ENCODE measurements at places on chromosomes 7 and 10.

GRCh38 chr7:17516771-17517170 lies 218.3 kb downstream of the AHR start:
- DNase-seq: no peak

- DNase-seq: no peak
These were observed 169.6 kb upstream of the PODXL start for GRCh38 chr7:131726031-131726430.

DNA sequence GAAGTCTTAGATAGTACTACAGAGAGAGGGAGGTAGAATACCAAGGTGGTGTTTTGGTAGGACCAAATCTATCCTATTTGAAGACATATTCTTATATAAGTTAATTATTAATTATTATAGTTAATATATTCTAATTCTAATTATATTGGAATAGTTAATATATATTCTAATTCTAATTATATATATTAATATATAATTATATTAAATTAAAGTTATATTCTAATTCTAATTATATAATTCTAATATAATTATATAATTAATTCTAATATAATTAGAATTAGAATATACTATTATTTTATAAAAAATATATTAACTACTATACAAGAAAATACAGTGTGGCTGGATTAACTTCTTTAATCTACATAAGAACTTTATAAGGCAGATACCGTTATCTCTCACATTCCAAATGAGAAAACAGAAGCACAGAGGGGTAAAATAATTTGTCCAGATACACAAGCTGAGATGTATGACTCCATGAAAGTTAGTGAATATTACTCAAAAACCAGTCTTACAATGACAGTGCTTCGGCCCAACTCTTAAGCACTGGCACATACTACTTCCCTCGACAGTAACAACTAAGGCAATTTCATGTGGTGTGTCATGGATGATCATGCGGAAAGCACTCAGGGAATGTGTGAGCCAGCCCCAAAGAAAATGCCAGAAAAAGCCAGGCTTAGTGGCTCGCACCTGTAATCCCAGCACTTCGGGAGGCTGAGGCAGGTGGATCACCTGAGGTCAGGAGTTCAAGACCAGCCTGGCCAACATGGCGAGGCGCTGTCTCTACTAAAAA lies 42.6 kb downstream of the TYW1B start:
- DNase-seq: no peak

- no peak for DNase-seq
These were observed 230.9 kb downstream of the PARD3 start for GRCh38 chr10:34584164-34584563.

DNA sequence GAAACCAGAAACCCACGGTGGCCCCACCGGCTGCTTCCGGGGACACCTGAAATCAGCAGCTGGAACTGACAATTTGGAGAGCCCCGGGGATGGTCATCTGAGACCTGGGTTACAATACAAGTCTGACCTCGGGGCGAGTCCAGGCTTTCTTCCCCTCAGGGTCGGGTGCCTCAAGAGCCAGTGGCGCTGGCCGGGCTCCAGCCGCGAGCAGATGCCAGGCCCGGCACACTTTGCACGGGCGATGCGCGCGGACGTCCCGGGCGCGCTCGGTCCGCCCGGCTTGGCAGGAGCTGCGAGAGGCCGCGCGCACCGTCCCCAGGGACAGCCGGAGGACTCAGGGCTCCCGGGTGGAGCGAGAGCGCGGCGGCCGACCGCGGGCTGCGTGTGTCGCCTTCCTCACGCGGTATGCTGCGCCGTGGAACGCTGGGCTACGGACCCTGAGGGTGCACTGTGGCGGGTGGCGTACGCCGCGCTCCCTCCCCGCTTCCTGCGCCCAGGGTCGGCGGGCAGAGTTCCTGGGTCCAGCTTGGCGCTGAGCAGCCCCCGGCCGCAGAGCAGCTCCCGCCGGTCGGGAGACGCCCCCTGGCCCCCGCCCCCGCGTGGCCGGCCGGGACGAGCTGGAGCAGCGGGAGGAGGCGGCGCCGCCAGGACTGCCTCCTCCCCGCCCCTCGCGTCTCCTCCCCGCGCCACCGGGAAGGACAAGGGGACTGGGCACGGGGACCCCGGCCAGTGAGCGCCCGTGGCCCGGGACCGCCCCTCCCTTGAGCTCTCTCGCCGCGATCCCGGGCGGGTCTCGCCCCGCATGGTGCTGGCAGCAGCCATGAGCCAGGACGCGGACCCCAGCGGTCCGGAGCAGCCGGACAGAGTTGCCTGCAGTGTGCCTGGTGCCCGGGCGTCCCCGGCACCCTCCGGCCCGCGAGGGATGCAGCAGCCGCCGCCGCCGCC lies at the start of gene RBM20:
Gene RBM20, plus strand, starts transcription at position 684 of the 945 bp plus-strand sequence. Its CDS starts 119 bp downstream, at position 803.
- DNase-seq: peak; percentile 5

DNA sequence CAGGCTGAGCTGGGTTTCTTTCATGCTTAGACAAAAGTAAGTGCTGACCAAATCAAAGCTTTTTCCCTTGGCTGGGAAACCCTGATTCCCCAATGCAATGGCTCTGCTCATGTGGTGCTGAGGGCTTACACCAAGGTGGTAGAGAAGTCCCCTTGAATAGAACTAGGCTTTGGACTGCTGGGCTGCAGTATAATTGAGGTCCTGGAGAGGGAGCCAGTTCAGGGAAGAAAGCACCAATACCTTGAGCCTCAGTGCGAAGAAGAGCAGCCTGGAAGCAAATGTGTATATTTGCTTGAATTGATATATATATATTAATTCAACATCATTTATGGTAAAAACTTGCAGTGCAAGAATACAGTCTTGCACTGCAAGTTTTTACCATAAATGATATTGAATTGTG lies 391.1 kb downstream of the RPS24 start:
- no peak for DNase-seq

- DNase-seq: no peak
These were observed 118.8 kb upstream of the MYO3A start for GRCh38 chr10:25815236-25815635.

- DNase-seq: no peak
These were observed 53.5 kb downstream of the SCIN start for GRCh38 chr7:12623885-12624498.

DNA sequence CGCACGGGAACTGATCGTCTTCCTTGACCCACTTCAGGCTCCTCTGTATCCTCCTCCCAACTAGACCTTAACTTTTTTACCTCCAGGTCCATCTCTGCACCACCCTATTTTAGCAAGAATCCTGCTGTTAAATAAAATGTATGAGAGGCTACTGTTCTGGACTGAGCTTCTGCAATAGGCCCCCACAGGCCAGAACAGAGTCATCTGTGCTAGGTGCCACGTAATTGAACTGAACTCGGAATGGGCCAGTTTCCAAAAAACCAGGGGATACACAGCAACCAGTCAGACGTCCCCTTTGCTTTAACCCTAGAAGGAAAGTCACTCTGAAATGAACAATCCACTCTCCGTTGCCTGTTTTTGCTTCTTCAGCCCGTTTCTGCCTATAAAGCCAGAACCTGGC lies 71.3 kb downstream of the CHST15 start:
- DNase-seq: no peak

DNA sequence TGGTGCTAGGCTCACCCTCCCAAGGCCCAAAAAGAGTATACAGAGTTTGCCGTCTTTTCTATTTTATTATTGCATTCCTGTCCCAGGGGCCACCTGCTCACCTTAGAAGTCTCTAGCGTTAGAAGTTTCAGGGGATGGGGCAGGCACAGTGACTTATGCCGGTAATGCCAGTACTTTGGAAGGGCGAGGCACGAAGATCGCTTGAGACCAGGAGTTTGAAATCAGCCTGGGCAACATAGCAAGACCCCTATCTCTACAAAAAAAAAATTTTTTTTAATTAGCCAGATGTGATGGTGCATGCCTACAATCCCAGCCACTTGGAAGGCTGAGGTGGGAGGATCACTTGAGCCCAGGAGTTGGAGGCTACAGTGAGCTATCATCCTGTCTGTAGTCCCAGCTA lies 30.3 kb upstream of the HSPB1 start:
- no peak for DNase-seq

DNA sequence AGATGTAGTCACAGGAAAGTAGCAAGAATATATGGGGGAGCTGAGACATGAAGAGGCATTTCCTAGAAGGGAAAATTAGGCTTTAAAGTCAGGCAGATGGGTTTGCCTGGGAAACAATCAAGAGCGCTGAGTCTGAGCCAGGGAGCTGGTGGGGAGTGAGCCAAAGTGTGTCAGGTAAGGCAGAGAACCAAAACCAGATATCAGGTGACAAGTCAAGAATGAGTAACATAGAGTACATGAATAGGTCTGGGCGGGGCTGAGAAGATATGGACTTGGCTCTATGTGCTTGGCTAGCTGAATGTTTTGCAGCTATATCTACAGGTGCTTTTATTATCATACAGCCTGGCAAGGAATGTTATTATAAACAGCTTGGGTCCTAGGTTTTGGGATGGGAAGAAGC lies 49.3 kb downstream of the GPR141 start:
- no peak for DNase-seq

GRCh38 chr7:127251036-127251464 lies 1.7 kb downstream of the GRM8 start:
- no peak for DNase-seq
